Sigmoid colon (tissue), 7 donors: ENCODE measurements at places on chromosomes 2 and 18. TPM values are rescaled to one million over a fixed set of nuclear protein-coding genes. Genes with fewer than 3 reads are reported as not detected.

DNA sequence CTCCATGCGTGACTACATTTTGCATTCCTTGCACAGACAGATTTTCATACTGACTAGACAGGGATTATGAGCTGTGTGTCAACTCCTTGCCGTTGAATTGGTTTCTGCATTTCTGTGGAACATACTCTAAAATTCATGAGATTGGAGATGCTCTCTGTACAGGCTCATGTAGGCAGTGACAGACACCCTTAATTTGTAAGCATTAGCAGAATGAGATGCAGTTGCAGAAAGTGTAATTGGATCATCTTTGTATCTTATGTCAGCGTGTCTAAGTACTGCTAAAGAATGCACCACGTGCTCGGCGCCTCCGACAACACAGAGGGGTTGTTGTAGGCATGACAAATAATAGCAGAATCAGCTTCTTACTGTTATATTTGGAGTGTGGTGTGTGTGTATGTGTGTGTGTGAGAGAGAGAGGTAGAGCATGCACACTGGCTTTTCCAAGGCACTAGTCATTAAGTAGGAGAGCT is 212.4 kb downstream of the CMPK2 start:
- DNase-seq: no peak

- no peak for DNase-seq
Measured at GRCh38 chr18:54416436-54416835, 58.7 kb downstream of the C18orf54 start.

DNA sequence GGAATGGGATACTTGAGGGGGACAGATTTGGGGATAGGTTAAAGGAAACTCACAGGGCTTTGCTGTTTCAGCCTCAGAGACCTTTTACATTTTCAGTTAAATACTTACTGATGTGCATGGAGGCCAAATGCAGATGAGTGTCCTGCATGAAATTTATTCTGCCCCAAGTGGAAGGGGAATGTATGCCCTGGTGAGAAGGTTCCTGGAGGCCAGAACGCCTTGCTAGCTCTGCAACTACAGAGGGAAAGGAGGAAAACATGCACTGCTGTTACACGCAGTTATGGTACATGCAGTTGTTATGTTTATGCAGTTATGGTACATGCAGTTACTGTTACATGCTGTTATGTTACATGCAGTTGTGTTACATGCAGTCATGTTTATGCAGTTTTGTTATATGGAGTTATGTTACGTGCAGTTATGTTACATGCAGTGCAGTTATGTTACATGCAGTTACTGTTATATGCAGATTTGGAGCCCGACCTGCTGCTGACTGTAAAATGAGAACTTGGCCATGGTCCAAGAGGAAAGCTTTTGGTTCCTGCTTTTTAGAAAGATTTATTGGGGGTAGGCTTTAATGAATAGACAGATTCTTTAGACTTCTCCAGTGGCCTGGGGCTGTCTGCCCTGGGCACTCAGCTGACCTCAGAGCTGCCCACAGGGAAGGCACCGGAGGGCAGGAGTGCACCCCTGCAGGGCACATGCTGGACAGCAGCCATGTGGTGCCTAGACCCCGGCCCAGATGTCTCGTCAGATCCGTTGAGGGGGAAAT is 84.1 kb downstream of the LDLRAD4 start:
- DNase-seq: no peak

DNA sequence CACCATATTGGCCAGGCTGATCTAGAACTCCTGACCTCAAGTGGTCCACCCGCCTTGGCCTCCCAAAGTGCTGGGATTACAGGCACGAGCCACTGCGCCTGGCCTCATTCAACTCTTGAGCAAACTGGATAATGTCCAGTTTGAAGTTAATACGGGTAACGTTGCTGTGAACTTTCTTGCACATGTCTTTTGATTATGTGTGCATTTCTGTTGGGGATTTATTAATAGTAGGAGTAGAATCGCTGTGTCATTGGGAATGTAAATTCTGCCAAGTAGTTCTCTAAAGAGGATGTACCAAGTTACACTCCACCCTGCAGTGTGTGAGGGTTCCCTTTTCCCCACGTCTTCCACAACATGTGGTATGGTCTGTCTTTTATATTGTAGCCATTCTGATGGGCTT is 6.2 kb downstream of the IMPA2 start:
- peak; percentile 70 for DNase-seq

DNA sequence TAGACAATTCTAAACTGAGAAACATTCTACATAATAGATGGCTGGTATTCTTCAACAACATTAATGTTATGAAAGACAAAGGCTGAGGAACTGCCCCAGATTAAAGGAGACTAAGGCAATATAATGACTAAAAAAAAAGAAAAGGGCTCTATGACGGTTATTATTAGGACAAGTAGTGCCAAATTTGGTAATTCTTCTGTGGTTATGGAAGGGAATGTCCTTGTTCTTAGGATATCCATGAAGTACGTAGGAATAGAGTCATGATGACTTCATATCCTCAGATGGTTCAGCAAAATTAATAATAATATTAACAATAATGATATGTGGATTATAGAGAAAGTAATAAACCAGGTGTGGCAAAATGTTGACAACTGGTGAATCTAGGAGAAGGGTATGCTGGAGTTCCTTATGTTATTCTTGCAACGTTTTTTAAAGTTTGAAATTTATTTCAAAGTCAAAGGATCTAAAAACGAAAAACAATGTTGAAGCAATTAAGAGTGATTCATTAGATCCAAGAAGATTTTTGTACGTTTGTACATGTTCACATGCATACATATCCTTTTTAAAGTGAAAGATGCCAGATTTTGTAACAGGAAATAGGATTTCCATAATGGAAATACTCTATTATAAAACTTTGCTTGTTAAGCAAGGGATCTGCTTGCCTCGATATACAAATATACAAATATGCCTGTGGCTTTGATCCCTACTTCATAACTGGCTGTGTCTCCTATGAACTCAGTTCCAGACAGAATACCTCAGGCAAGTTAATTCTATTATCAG is 27.7 kb upstream of the STRN start:
- DNase-seq: no peak

DNA sequence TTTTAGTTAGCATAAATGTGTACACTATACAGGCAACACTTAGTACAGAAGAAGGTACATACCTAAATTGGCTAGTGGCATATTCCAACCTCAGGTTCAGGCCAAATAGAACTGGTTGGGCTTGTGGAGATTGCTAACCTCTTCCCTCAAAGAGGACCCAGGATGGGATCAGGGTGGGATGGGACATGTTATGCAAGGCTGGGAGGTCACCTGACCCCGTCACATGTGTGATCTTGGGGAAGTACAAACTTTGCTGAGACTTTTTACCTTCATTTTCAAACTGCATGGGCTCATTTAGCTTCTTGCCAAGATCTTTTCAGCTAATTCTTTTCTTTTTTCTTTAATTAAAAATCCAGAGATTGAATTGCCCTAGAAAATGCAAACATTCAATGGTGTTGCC is 36.9 kb downstream of the TMEM17 start:
- no peak for DNase-seq

DNA sequence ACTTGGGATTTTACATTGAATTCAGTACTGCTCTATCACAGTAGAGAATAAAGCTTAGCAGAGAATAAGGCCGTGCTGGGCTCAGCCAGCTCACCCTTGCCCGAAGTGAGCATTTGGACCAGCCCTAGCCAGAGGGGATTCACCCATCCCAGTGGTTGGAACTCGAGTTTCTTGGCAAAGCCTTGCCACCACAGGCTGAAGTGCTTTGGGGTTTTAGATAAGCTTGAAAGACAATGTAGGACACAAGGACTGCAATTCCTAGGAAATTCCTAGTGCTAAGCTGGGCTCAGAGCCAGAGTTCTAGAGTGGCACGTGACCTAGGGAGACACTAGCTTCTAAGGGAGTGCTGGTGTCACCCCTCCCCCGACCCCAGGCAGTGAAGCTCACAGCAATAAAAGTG is 28.0 kb downstream of the SERPINB11 start:
- DNase-seq: no peak

DNA sequence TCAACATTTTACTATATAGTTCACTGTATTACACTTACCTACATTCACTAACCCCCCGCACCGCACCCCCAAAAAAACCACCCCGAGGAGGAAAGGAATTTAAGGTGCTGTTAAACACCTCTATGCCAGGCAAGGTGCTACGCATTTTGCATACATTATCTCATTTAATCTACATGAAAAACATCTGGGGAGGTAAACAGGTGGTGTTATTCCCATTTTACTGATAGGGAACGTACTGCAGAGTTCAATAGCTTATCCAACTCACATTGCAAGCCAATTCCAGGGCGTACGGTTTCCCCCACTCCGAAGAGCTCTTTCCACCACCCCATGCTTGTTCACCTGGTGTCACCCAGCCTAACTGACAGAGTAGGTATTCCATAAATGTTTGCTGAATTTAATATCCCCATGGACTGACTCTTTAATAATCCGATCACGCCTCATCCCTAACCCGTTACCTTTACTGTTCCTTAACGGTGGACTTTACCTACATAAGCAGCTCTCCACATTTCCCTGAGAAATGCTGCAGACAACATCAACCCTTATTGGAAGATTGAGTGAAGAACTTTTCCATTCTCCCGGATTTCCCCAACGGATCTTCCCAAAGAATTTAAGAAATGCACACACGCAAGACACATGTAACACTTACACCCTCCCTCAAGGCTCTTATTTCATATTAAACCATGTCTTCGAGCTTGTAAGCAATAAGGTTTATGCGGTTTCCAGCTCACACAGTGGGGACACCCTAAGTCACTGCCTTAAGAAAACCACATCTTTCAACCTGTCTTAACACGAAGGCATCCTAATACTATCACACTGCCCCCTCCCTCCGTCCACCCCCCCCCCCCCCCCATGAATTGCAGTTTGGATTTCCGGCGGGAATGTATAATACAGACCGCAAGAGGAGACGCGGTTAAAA is 1.2 kb downstream of the RAPH1 start:
- no peak for DNase-seq

DNA sequence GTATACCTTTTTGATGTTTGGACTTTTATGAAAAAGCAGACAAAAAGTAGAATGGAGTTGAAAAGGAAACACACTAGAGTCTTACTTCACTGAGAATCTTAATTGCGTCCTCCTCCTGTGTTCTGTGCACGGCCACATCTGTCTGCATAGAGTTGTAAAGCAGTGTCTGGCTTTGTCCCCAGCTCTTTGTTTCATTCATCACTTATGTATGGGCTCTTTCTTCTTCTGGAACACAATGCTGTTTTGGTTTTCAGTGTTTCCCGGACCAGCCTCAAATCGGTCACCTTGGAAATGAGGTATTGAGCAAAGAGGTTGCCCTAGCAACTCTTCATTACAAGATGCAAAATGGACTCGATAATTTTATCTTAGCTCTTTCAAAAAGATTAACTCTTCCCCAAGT is 104.3 kb upstream of the CNGA3 start:
- DNase-seq: no peak

DNA sequence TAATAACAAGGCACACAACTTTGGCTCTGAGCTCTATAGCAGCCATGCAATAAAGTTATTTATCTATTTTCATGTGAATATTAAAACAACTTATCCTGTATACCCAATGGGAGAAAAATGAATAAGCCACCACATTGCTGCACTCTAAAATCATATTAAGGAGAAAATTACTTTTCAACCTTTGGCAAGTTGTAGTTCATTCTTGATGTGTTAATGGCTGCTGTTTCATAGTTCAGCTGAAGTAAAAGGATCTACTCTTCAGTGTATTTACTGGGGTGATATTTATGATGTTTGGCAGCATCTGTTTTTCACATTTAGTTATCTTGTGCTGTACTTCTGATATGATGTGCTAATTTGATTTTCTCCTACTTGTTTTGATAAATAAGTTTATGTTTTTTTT is 71.8 kb downstream of the TMEFF2 start:
- DNase-seq: no peak

GRCh38 chr2:196073521-196073920 is 4.9 kb upstream of the DNAH7 start:
- DNase-seq: no peak

DNA sequence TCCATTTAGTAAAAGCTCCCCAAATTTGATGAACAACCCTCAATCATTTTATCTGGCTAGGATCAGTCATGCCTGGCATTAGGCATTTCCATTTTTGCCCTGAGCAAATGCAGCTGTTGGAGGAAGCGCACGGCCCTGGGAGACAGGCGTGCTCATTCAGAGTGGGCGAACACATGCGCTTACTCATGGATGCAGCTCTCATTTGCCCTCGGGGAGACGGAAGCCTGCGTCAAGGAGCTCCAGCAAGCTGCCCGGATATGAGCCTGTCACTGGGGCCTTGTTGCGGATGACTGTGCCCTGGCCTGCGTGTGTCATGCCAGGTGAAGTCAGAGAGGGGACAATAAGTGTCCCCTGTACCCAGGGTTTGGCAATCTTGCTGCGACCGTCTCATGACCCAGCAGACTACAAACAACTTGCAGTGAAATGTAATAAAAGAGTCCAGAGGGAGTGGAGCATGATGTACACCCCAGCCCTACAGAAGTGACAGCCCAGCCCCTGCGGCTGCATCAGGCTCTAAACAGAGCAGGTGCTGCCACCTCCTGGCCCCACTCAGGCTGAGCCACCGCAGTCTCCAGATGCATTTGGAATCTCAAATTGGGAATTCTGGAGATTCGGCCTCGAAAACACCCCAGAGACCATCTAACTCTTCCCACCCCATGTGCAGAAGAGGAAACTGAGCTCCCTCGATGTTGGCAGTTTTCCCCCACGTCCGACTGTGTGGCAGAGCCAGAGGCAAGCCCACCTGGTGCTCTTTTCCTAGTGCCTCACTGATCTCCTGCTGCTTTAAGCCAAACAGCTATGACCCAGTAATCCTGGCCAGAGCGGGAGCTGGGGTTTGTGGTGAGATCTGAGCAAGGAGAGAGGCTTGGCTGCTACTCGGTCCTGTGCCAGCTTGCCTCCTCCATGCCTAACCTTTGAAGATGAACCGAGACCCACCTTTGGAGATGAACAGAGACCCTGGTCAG is 105.0 kb upstream of the ALK start:
- no peak for DNase-seq

DNA sequence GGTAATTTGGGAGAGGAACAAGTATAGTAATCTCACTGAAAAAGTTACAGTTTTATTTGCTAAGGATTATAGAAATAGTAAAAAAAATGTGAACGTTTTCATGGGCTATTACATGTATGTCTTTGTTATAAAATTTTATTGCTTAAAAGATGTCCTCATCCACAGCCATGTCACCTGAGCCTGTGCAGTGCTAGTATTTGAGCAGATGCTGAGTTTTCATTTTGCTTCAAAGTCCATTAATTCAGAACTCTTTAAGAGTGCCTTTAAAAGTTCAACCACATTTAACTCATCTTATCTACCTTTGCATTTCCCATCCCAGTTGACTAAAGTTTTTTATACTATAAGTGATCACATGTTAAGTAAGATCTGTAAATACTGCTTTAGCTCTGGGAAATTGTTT is 52.6 kb downstream of the DPP10 start:
- no peak for DNase-seq

The DAPL1 gene
- 1.2 TPM for polyA plus RNA-seq

The AQP12A gene
- polyA plus RNA-seq: 3.0 TPM

The OSBPL1A gene
- polyA plus RNA-seq: 45.3 TPM

The HADHA gene
- 96.7 TPM for polyA plus RNA-seq

The UGT1A4 gene
- 0.60 TPM for polyA plus RNA-seq
